Activated naive CD4-positive, alpha-beta T cell treated with anti-CD3 and anti-CD28 coated beads, Interleukin-2, amount 50 U/mL, for 72 hours (primary cell): ENCODE measurements at places on chromosomes 4 and X. TPM values are rescaled to one million over a fixed set of nuclear protein-coding genes. Genes with fewer than 3 reads are reported as not detected.

The SLC35A2 gene
- 22.2 TPM for total RNA-seq

The ARHGAP24 gene
- total RNA-seq: not detected

The S100G gene
- not detected for total RNA-seq

The AFM gene
- not detected for total RNA-seq

The SPATA4 gene
- total RNA-seq: not detected

The SOWAHB gene
- total RNA-seq: not detected

The GRIA2 gene
- total RNA-seq: not detected

The CEP44 gene
- total RNA-seq: 23.1 TPM

The FAT4 gene
- not detected for total RNA-seq

The JAKMIP1 gene
- 1.3 TPM for total RNA-seq

- no peak for DNase-seq
These were observed 80.3 kb upstream of the LSM6 start for GRCh38 chr4:146095091-146095690.

DNA sequence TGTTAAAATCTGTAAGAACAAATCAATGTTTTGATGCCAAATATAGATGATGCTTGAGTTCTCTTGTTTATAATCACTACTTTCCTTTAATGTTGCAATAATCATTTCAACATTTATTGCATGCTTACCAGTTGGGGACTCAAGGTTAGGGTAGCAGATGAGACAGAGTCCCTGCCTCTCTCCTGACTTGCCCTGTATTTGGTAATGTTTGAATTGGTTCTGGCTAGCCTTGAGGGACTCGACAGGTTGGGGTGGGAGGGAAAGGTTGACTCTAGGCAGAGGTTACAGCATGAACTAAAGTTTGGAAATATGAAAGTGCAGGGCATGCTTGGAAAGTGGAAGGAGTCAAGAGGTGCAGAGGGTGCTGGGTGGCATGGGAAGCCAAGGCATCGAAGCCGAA lies 2.0 kb downstream of the SEC24B start:
- no peak for DNase-seq

DNA sequence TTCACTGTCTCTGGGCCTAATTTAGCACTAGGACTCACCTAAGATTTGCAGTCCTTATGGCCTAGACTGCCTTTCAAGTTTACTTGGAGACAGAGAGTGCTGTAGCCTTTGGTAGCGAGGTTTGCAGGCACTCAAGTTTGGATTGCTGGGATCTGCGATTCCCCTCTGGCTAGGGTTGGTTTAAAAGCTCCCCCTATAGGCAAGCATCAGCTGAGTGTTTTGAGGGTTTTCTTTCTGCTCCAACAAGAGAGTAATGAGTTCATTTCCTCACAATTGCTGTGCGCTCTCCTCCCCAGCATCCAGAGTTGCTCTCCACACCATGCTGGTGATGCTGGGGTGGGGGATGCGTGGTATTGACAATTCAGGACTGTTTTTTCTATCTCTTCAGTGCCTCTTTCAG lies 206.9 kb downstream of the GLUD2 start:
- no peak for DNase-seq

- DNase-seq: no peak
These were observed 20.0 kb upstream of the CAMK2D start for GRCh38 chr4:113781439-113782040.

- no peak for DNase-seq
These were observed 24.3 kb downstream of the ADD1 start for GRCh38 chr4:2867758-2868491.

GRCh38 chr4:82528868-82529267 lies 32.9 kb downstream of the TMEM150C start:
- no peak for DNase-seq

- DNase-seq: no peak
These were observed 2079.7 kb upstream of the AGA start for GRCh38 chr4:179521952-179522351.

- DNase-seq: no peak
These were observed 19.1 kb downstream of the CD99 start for GRCh38 chrX:2710041-2710840.

DNA sequence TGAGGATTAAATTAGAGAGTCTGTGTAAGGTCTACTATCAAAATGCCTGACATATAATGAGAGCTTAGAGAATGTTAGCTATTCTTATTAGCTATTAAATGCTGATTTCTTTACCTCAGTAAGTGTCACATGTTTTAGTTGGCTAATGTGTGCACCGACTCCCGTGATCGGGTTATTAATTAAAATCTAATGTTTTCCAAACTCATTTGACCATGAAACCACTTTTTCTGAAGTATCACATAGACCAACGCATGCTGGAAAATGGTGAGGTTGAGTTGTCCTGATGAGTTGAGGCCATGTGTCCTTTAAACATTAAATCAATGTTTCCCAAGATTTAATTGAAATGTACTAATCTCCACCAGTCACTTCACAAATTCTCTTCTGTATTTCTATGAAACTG lies 84.8 kb upstream of the C1QTNF7 start:
- no peak for DNase-seq

DNA sequence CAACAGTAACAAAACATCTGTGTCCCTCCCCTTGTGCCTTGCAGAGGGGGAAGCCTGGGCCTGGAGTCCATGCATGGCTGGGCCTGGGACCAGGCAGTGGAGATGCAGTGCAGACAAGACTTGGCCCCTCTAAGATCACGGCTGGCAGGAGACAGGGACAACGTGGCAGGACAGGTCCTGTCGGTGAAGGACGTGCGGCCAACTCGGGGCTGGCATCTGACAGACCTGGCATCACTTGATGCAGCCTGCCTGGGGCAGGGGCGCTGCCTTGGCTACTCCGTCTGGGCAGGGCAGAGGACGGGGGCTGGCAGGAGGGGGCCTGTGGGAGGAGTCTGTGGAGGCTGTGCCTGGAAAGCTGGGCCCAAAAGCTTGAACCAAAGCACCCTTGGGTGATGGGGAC lies 112.1 kb downstream of the CPZ start:
- peak; percentile 31 for DNase-seq

- DNase-seq: no peak
These were observed 512.7 kb upstream of the FAT1 start for GRCh38 chr4:187236209-187236890.

GRCh38 chr4:120921456-120922380 lies 808 bp downstream of the PRDM5 start:
- peak; percentile 81 for DNase-seq

DNA sequence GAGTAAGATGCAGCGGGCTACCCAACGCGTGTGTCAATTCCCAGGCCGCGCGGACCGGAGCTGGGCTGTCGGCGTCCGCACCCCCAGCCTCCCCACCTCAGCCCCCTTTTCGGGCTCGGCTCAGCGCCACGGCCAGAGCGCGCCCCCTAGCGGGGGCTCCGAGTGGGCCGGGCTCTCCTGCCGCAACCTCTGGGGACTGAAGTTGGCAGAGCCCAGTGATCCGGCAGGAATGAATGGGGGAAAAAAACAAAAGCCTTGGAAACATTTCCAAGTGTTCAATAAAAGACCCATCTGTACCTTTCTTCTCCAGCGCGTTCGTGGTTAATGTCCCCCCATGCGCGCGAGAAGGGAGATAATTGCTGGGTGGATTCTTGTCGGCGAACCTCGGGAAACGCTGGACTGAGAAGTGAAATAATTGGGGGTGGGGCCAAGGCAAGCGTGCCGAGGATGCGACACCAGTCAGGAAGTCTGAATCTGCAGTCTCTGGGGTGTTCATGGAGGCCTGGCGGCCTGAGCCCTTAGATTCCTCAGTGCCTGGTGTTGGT lies 5.2 kb upstream of the ARX start:
- no peak for DNase-seq

GRCh38 chrX:86263526-86263925 lies 115.3 kb downstream of the DACH2 start:
- no peak for DNase-seq

GRCh38 chr4:185782523-185782922 lies 29.5 kb downstream of the SORBS2 start:
- DNase-seq: no peak

DNA sequence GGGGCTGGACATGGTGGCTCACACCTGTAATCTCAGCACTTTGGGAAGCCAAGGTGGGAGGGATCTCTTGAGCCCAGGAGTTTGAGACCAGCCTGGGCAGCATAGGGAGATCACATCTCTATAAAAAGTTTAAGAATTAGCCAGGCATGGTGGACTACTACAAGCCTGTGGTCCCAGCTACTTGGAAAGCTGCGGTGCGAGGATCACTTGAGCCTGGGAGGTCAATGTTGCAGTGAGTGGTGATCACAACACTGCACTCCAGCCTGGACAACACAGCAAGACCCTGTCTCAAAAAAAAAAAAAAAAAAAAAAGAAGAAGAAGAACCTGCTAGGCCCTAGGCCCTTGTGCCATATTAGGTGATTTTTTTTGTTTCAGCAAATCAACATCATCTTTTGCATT lies 12.2 kb downstream of the SRD5A3 start:
- DNase-seq: no peak

DNA sequence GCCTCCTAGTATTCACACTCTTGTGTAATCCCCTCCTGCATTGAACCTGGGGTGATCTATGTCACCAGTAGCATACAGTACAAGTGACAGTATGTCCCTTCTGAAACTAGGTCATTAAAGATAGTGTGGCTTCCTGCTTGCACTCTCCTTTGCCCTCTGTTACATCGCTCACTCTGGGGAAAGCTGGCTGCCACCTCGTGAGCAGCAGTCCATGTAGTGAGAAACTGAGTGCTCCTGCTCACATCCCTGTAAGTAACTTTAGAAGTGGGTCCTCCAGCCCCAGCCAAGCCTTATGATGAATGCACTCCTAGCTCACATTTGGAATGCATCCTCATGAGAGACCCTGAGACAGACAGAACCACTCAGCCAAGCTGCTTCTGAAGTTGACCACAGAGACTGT lies 89.8 kb upstream of the TNIP3 start:
- DNase-seq: no peak

- DNase-seq: no peak
These were observed 18.6 kb upstream of the CLNK start for GRCh38 chr4:10703156-10703555.

DNA sequence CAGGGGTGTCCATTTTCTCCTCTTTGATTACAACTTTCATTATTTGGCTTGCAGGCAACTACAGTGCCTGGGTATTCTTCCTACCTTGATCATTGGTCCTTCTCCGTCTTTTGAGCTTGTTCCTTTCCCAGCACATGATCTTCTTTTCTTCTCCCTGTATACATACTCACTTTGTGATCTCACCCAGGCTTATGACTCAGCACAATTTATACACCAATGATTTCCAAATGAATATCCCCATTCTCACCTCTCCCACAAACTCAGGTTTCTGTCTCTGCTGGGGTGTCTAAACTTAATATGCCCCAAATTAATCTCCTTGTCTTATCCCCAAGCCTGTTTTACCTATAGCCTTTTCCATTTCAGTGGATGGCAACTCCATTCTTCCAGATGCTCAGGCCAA lies 19.5 kb upstream of the C4orf54 start:
- DNase-seq: no peak

DNA sequence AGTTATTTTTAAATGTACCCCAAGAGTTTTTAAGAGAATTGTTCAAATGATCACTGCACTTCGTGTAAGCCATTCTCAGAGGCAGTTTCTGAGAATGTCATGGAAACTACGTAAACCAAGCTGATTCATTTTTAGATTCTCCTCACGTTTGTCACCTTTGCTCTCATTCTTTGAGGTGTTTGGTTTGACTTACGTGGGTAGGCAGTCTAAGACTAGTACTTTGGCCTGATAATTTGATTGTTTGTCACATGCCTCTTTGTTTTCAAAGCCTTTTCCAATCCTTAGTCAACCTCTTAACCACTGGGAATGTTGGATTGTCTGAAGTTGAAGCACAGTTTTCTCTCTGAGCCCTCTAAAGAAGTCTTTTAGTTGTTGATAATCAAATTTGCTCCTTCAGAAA lies 10.5 kb downstream of the SEPTIN11 start:
- DNase-seq: no peak

DNA sequence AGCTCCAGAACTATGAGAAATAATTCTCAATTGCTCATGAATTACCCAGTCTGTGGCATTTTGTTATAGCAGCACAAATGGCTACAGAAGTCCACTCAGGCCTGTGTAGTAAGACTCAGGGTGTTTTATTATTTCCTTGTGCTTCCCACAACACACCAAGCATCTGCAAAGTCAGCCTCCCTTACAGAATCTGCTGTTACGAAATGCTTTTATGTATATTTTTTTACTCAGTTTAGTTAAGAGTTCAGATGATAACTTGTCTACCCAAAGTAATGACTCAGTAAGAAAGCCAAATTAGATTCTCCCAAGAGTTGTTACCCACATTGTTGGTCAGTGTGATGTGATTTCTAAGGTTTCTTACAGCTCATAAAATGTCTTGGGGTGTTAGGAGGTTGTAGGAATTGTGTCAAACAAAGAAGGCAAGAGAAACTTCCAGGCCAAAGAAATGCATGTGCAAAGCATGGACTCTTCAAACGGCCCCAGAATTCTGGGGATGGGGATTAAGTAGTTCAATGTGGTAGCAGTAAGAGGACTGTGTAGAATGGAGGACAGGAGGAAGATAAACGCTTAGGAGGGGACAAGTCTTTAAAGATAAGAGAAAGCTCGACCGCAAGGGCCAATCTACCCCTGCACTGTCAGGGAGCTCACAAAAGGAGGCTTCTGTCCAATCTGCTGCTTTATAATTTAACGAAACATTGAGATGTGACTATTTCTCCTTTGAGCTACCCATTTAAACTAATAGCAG lies 35.4 kb upstream of the TMEM184C start:
- no peak for DNase-seq

DNA sequence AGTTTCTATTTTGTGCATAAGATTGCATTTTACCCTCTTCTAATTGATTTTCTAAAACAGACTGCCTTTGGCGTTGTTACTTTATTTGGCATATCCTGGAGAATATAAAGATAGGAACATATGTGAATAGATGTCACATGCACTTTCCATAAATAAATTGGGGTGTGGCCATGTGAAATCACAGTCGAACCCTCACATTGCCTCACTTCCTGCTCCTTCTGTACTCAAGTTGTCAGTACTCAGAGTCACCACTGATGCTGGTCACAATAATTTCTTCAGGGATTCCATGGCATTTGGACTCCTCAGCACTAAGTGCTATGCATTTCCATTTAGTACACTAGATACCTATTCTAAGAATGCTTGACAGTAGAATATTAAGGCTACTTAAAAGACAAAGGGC lies 1.4 kb upstream of the EMCN start:
- DNase-seq: no peak

DNA sequence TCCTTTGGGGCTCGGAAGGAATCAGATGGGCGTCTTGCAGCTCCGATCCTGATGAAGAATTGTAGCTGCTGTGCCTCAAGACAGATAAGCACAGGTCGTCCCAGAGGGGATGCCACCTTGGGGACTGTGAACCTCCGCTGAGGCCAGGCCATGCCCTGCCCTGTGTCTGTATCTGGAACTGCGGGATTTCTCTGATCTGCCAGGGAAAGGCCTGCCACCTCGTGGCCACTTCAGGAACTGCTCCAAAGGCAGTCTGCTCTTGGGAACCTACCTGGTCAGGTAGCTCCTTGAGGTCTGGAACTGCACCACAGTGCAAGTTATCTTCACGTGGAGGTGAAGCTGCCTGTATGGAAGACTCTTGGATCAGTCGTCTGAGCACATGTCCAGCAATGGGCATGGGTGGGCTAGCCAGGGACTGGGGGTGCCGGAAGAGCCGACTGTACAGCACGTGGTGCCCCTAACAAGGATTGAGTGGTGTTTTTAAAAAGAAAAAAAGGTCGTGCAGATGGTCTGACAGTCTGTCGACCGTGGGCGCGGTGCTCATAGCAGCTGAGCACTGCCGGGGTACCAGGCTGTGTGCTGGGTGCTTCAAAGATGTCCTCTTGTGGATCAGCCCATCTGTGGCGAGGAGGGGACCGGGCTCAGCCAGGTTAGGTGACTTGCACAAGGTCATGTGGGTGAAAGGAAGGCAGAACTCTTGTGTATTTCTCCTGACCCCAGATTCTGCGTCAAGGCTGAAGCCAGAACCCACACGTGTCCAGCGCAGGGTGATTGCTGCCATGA lies 3.1 kb upstream of the GRPEL1 start:
- peak; percentile 84 for DNase-seq
